Right hindlimb (tissue), 1 donor: ENCODE measurements at places on chromosomes 1 and 21.

GRCh38 chr1:186078245-186078644, 296.8 kb downstream of the TPR start:
- DNase-seq, result no peak

- no peak for DNase-seq
Observed at GRCh38 chr1:55636696-55637095, 421.5 kb upstream of the USP24 start.

- DNase-seq, result no peak
Observed at GRCh38 chr1:116516631-116517030, 54.2 kb downstream of the CD58 start.

GRCh38 chr1:29991025-29991424, 732.4 kb downstream of the MATN1 start:
- no peak for DNase-seq
